ENCODE measurements at places on chromosomes 1 and 21.

DNA sequence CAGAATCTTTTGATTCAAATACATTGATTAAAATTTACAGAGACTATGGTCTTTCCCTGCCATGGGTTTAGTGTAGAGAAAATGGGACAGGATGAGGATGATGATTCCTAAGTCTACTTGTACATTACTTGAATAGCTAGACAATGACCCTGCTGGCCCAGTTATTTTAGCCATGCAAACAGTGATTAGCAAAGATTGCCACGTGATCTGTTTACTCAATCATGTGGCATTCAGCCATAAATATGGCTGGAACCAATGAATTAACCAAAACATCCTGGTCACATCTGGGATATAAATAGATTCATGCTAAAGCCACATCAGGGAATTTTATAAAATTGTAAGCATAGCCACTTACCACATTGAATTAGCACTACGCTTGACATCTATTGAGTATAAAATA is 167.3 kb downstream of the PBX1 start:
- DNase-seq: no peak
- H3K4me1 ChIP-seq: peaks cover 2% of the 10 kb centered on the region
- H3K27ac ChIP-seq: no peak overlapping the region
- H3K27me3 ChIP-seq: peaks cover 3% of the 10 kb centered on the region

DNA sequence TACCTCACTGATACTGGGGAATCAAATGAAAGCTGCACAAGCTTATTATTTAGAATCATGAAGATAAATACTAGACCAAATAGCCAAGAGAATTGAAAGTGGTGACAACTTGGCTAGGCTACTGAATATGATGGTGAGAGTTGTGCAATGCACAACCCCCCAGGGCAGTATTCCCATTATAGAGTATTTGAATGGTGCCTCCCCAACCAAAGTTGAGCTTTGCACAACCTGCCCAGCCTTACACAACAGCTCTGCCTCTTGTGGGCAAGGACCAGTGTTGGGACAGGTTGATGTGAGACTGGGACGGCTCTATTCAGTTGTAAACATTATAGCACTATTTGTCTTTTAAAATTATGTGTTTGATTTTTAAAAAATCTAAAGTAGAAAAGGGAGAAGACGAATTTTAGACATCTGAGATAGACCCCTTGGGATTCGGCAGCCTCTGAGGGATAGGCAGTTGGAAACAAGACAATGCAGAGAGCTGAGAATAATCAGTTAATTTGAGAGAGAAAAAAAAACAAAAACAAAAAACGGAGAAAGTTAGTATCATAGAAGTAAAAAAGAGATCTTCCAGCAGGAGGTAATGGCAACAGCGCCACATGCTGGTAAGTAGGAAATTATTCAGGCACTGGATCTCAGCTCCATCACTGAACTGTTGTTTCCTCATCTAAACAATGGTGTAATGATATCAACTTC is 91.0 kb upstream of the KCNA3 start:
- H3K27me3 ChIP-seq: peaks cover 9% of the 10 kb centered on the region
- DNase-seq: peak; percentile 44
- peaks cover 2% of the 10 kb centered on the region for H3K4me1 ChIP-seq
- H3K27ac ChIP-seq: no peak overlapping the region
- H3K4me3 ChIP-seq: no peak overlapping the region

- H3K4me1 ChIP-seq: no peaks in the 10 kb centered on the region
- no peaks in the 10 kb centered on the region for H3K36me3 ChIP-seq
- no peak overlapping the region for H3K27ac ChIP-seq
- H3K4me3 ChIP-seq: no peak overlapping the region
- peaks cover 26% of the 10 kb centered on the region for H3K27me3 ChIP-seq
Observed at GRCh38 chr1:47059376-47059775, 7.7 kb upstream of the CYP4Z1 start.

- DNase-seq: no peak
- no peak overlapping the region for H3K4me3 ChIP-seq
- H3K4me1 ChIP-seq: peaks cover 5% of the 10 kb centered on the region
- H3K27ac ChIP-seq: peak overlapping the region; percentile 22
- H3K27me3 ChIP-seq: no peaks in the 10 kb centered on the region
Observed at GRCh38 chr1:44790968-44791801, 3.2 kb upstream of the BEST4 start.

- peak overlapping the region; percentile 42 for H3K27ac ChIP-seq
- H3K4me1 ChIP-seq: peaks cover 39% of the 10 kb centered on the region
- H3K36me3 ChIP-seq: peaks cover 30% of the 10 kb centered on the region
- H3K27me3 ChIP-seq: no peaks in the 10 kb centered on the region
- no peak overlapping the region for H3K4me3 ChIP-seq
Observed at GRCh38 chr1:100035214-100035613, 65.4 kb downstream of the SLC35A3 start.

GRCh38 chr1:87113313-87113712 is 198.9 kb downstream of the HS2ST1 start:
- no peak overlapping the region for H3K27ac ChIP-seq
- DNase-seq: no peak
- no peaks in the 10 kb centered on the region for H3K27me3 ChIP-seq
- H3K4me3 ChIP-seq: no peak overlapping the region

DNA sequence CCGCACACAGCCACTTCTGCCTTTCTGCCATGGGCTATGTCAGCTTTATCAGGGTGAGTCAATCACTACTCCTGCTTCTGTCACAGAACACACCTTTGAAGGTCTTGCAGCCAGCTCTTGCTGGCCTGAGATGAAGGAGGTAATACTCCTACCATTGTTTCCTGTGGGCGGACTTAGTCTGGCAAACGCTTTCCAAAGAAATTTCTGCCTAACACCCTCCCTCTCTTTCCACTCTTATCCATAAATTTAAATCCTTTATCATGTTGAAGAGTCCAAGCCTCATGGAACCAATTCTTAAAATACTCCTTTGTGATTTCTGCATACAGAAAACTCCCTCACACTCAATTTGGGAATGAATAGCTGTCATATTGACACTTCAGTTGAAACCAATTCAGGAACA is 633.1 kb upstream of the CHRM3 start:
- no peak overlapping the region for H3K27ac ChIP-seq
- H3K4me1 ChIP-seq: no peaks in the 10 kb centered on the region
- no peak for DNase-seq
- H3K4me3 ChIP-seq: no peak overlapping the region
- H3K36me3 ChIP-seq: no peaks in the 10 kb centered on the region

- peaks cover 28% of the 10 kb centered on the region for H3K4me1 ChIP-seq
- H3K27me3 ChIP-seq: no peaks in the 10 kb centered on the region
- H3K4me3 ChIP-seq: no peak overlapping the region
- H3K36me3 ChIP-seq: peaks cover 16% of the 10 kb centered on the region
Observed at GRCh38 chr1:23037081-23037740, 17.9 kb downstream of the KDM1A start.

DNA sequence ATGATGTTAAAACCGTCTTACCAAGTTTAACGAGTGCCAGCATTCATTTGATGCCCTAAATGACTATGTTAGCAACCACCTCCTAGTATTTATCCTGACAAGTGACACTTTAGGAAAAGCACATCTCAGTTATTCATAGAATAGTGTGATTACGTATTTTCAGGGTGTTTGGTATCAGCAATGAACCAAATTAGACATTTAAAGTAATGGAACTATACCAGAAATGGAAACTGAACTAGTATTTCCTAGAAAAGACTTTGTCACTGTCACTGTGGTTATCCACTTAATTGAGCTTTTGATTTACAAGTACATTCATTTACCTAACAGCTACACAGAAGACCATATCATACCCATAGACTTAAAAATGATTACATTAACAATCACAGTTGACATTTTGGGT is 3.6 kb upstream of the IL12RB2 start:
- peak overlapping the region; percentile 52 for H3K4me3 ChIP-seq
- peaks cover 49% of the 10 kb centered on the region for H3K4me1 ChIP-seq
- no peak for DNase-seq

- DNase-seq: no peak
- H3K36me3 ChIP-seq: no peaks in the 10 kb centered on the region
- no peak overlapping the region for H3K27ac ChIP-seq
- no peaks in the 10 kb centered on the region for H3K4me1 ChIP-seq
Observed at GRCh38 chr1:217907504-217907903, 276.4 kb downstream of the SPATA17 start.

DNA sequence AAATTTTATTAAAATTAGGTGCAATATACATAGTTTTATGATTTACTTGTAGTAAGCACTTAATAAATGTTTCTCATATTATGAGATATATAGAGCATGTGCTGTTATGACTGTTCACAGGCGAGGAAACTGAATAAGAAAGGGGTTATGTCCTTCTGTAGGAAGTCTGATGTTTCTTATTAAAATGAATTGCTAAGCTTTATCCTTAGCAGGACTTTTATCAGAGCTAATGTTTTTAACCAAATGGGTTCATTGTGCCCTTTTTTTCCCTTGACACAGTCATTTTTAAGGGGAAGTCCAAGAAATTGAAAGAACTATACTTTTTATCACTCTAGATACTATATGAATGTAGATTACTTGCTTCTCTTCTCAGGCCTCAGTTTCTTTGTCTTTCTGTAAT is 285.2 kb downstream of the PTPRC start:
- DNase-seq: no peak
- H3K27me3 ChIP-seq: no peaks in the 10 kb centered on the region
- no peak overlapping the region for H3K4me3 ChIP-seq
- peak overlapping the region; percentile 49 for H3K27ac ChIP-seq

- no peaks in the 10 kb centered on the region for H3K4me1 ChIP-seq
- no peak for DNase-seq
- no peak overlapping the region for H3K27ac ChIP-seq
Observed at GRCh38 chr1:25217015-25217414, 15.3 kb downstream of the SYF2 start.

GRCh38 chr1:188429386-188429785 is 1600.6 kb downstream of the PLA2G4A start:
- no peak overlapping the region for H3K27ac ChIP-seq
- H3K27me3 ChIP-seq: no peaks in the 10 kb centered on the region
- H3K4me1 ChIP-seq: no peaks in the 10 kb centered on the region

GRCh38 chr1:192261476-192261875 is 55.3 kb upstream of the RGS21 start:
- DNase-seq: no peak
- H3K4me3 ChIP-seq: no peak overlapping the region
- H3K36me3 ChIP-seq: no peaks in the 10 kb centered on the region
- H3K4me1 ChIP-seq: no peaks in the 10 kb centered on the region
- H3K27ac ChIP-seq: no peak overlapping the region
- H3K27me3 ChIP-seq: no peaks in the 10 kb centered on the region

- no peak for DNase-seq
- no peaks in the 10 kb centered on the region for H3K4me1 ChIP-seq
- no peaks in the 10 kb centered on the region for H3K27me3 ChIP-seq
- no peaks in the 10 kb centered on the region for H3K36me3 ChIP-seq
- H3K27ac ChIP-seq: no peak overlapping the region
Observed at GRCh38 chr1:51600965-51601364, 15.9 kb upstream of the OSBPL9 start.

DNA sequence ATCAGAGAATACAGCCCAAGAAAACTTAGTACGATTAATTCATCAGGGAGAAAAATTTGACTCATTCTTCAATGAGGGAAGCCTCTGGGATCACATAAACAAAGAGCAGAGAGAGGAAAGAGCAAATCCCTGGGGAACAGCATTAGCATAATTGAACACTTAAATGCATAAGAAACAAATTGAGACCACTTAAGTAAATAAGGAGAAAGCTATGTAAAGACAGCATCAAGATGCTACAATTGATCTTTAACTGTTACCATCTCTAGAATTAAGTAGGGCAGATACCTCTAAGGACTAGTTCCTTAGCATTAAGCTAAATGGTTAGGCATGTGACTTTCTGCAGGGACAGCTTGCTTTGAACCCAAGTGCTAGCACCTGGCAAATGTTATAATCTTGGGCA is 265.1 kb upstream of the NEGR1 start:
- H3K4me3 ChIP-seq: no peak overlapping the region
- no peaks in the 10 kb centered on the region for H3K27me3 ChIP-seq
- no peaks in the 10 kb centered on the region for H3K36me3 ChIP-seq
- no peaks in the 10 kb centered on the region for H3K4me1 ChIP-seq
- H3K27ac ChIP-seq: no peak overlapping the region

DNA sequence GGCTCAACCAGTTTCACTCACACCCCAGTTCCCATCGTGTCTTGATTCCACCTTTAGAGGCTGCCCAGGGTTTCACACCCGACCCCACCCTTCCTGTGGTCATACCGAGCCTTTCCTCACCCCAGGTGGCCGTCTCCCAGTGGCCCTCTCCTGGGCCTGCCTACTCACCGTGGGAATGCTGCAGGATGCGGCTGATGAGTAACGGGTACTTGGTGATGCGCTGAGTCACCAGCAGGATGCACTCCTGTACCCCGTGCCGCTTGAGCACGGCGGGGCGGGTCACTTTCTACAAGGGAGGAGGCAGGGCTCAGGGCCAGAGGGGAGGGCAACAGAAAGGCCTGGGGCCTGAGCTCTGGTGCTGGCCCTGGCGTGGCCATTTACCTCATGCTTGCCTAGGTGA is 16.4 kb downstream of the ARHGEF2 start:
- no peak overlapping the region for H3K4me3 ChIP-seq
- DNase-seq: no peak
- H3K36me3 ChIP-seq: peaks cover 74% of the 10 kb centered on the region
- no peaks in the 10 kb centered on the region for H3K27me3 ChIP-seq

Measured in activated naive CD8-positive, alpha-beta T cell treated with anti-CD3 and anti-CD28 coated beads, Interleukin-2, amount 50 U/mL, for 24 hours (primary cell).